ENCODE measurements at places on chromosomes 4 and X. TPM values are rescaled to one million over a fixed set of nuclear protein-coding genes. Genes with fewer than 3 reads are reported as not detected.

TBC1D19 gene
- polyA plus RNA-seq: 5.1 TPM

ARSJ gene
- polyA plus RNA-seq: 0.37 TPM

TRIM75 gene
- not detected for polyA plus RNA-seq

CYLC1 gene
- not detected for polyA plus RNA-seq

SEL1L3 gene
- polyA plus RNA-seq: 63.7 TPM

DGKK gene
- polyA plus RNA-seq: not detected

FAAH2 gene
- 6.6 TPM for polyA plus RNA-seq

PABPC1L2B gene
- polyA plus RNA-seq: not detected

ERAS gene
- not detected for polyA plus RNA-seq

TMEM150C gene
- 0.17 TPM for polyA plus RNA-seq

ANOS1 gene
- polyA plus RNA-seq: not detected

NAP1L5 gene
- polyA plus RNA-seq: 2.5 TPM

Measured in CD8-positive, alpha-beta memory T cell (primary cell).